ENCODE measurements at places on chromosomes 2 and 18. TPM values are rescaled to one million over a fixed set of nuclear protein-coding genes. Genes with fewer than 3 reads are reported as not detected.
A peak's percentile ranks its signal among the peaks of the same experiment; 100 is the strongest.

DNA sequence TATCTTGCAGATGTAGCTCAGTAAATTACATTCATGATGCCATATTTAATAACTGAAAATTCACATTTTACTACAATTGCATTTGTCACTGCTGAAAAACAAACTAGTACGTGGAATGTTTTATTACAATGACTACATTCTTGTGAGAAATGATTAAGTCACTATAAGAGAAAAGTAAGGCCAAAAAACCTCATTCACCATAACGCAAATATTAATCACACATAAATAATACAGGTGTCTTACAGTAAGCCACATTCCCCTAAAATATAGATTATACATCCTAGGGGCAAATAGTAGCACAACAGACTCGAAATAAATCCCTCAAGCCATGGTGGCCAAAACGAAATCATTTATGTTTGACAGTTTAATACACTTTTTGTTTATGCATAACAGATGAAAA is 460.6 kb downstream of the NR4A2 start:
- H3K27me3 ChIP-seq, result no peaks in the 10 kb centered on the region
- no peaks in the 10 kb centered on the region for H3K36me3 ChIP-seq
- DNase-seq, result no peak
- H3K4me3 ChIP-seq, result no peak overlapping the region
- no peaks in the 10 kb centered on the region for H3K4me1 ChIP-seq
- no peak overlapping the region for H3K27ac ChIP-seq

GRCh38 chr2:2777213-2777612 is 446.1 kb upstream of the MYT1L start:
- H3K27ac ChIP-seq, result no peak overlapping the region
- H3K4me3 ChIP-seq, result no peak overlapping the region
- no peaks in the 10 kb centered on the region for H3K4me1 ChIP-seq
- H3K36me3 ChIP-seq, result no peaks in the 10 kb centered on the region
- no peak for DNase-seq

- H3K36me3 ChIP-seq, result no peaks in the 10 kb centered on the region
- DNase-seq, result no peak
- no peaks in the 10 kb centered on the region for H3K27me3 ChIP-seq
- peaks cover 9% of the 10 kb centered on the region for H3K4me1 ChIP-seq
- no peak overlapping the region for H3K4me3 ChIP-seq
- no peak overlapping the region for H3K27ac ChIP-seq
These were observed 263.2 kb downstream of the EXOC6B start for GRCh38 chr2:72562451-72563153.

GRCh38 chr2:5365871-5366461 is 326.2 kb upstream of the SOX11 start:
- no peak overlapping the region for H3K4me3 ChIP-seq
- peak; percentile 61 for DNase-seq
- no peaks in the 10 kb centered on the region for H3K27me3 ChIP-seq
- H3K27ac ChIP-seq, result no peak overlapping the region
- no peaks in the 10 kb centered on the region for H3K4me1 ChIP-seq

- H3K27ac ChIP-seq, result no peak overlapping the region
- H3K36me3 ChIP-seq, result no peaks in the 10 kb centered on the region
- peaks cover 4% of the 10 kb centered on the region for H3K4me1 ChIP-seq
- DNase-seq, result no peak
These were observed 36.4 kb downstream of the PTGR3 start for GRCh38 chr18:75172299-75173124.

DNA sequence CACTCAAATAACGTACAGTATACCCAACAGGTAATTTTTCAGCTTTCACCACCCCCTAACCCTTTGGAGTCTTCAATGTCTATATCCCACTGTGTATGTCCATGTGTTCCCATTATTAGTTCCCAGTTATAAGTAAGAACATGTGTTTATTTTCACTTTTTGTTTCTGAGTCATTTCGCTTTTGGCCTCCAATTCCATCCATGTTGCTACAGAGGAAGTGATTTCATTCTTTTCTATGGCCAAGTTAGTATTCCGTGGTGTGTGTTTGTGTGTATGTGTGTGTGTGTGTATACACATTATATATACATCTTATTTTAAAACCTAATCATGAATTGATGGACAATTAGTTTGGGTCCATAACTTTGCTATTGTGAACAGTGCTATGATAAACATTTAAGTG is 464.4 kb downstream of the CMPK2 start:
- H3K4me3 ChIP-seq, result no peak overlapping the region
- no peaks in the 10 kb centered on the region for H3K4me1 ChIP-seq
- no peaks in the 10 kb centered on the region for H3K36me3 ChIP-seq
- no peaks in the 10 kb centered on the region for H3K27me3 ChIP-seq
- no peak overlapping the region for H3K27ac ChIP-seq
- DNase-seq, result no peak

- H3K27me3 ChIP-seq, result no peaks in the 10 kb centered on the region
- peaks cover 49% of the 10 kb centered on the region for H3K36me3 ChIP-seq
- H3K27ac ChIP-seq, result peak overlapping the region; percentile 85
- peak; percentile 26 for DNase-seq
- peak overlapping the region; percentile 79 for H3K4me3 ChIP-seq
These were observed 82.7 kb upstream of the POMC start for GRCh38 chr2:25251071-25251421.

DNA sequence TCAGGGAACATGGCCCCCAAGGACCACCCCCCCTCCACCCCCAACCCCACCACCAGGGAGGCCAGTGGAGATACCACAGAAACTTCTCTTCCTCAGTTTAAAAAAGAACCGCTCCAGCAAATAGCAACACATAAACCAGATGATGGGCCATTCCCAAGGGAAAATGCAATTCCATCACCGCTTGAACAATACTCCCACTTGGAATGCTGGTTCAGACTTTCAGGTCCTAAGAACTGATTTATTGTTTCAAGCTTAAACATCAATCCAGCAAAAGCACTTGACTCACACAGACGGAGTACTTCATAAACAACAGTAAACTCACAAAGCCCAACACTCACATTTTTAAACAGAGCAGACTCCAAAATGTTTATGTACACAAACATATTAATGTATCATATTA is 6.9 kb downstream of the HDAC4 start:
- no peaks in the 10 kb centered on the region for H3K27me3 ChIP-seq
- H3K4me1 ChIP-seq, result peaks cover 41% of the 10 kb centered on the region

DNA sequence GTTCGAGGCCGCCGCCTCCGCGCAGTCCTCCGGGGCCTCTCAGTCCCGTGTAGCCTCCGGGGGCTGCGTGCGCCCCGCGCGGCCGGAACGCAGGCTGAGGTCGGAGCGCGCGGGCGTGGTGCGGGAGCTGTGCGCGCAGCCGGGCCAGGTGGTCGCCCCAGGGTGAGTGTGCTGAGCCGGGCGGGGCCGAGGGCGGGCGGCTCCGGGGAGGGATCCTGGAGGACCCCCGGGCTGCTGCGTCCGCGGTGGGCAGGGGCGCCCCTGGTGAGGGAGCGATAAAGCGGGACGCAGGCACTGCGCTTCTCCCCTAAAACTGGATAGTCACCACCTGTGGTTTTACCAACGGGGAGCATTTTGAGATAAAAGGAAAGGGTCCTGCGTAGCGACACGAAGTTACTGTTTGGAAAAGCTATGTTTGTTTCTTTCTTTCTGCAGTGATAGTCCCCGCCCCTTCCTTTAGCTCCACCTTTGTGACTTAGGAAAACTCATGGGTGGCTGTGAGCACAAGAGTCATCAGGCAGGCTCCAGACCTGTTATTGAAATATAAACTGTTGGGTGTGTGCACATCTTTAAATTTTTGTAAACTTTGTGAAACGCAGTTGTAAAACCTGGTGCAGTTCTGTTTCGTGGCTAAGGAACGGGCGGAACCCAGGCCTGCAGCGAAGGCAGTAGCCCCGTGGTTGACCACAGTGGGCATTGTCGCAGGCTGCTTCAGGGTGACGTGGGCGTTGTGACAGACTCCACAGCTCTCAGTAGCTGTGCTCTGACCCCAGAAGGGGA is 687 bp downstream of the CTDP1 start:
- H3K4me1 ChIP-seq, result peaks cover 70% of the 10 kb centered on the region
- peaks cover 51% of the 10 kb centered on the region for H3K36me3 ChIP-seq
- DNase-seq, result peak; percentile 70
- H3K27ac ChIP-seq, result peak overlapping the region; percentile 91
- H3K4me3 ChIP-seq, result peak overlapping the region; percentile 75

GRCh38 chr2:99072551-99072950 is 69.0 kb upstream of the C2orf15 start:
- H3K27ac ChIP-seq, result no peak overlapping the region
- peaks cover 8% of the 10 kb centered on the region for H3K27me3 ChIP-seq
- H3K36me3 ChIP-seq, result no peaks in the 10 kb centered on the region
- H3K4me1 ChIP-seq, result peaks cover 4% of the 10 kb centered on the region
- H3K4me3 ChIP-seq, result no peak overlapping the region

- no peak overlapping the region for H3K4me3 ChIP-seq
- H3K27ac ChIP-seq, result no peak overlapping the region
- no peaks in the 10 kb centered on the region for H3K4me1 ChIP-seq
- H3K27me3 ChIP-seq, result peaks cover 24% of the 10 kb centered on the region
- no peak for DNase-seq
- no peaks in the 10 kb centered on the region for H3K36me3 ChIP-seq
These were observed 215.9 kb downstream of the IRS1 start for GRCh38 chr2:226583715-226584114.

- no peak for DNase-seq
- H3K4me3 ChIP-seq, result no peak overlapping the region
- no peaks in the 10 kb centered on the region for H3K27me3 ChIP-seq
- peaks cover 13% of the 10 kb centered on the region for H3K4me1 ChIP-seq
These were observed 124.8 kb downstream of the PHLPP1 start for GRCh38 chr18:62839874-62840713.

DNA sequence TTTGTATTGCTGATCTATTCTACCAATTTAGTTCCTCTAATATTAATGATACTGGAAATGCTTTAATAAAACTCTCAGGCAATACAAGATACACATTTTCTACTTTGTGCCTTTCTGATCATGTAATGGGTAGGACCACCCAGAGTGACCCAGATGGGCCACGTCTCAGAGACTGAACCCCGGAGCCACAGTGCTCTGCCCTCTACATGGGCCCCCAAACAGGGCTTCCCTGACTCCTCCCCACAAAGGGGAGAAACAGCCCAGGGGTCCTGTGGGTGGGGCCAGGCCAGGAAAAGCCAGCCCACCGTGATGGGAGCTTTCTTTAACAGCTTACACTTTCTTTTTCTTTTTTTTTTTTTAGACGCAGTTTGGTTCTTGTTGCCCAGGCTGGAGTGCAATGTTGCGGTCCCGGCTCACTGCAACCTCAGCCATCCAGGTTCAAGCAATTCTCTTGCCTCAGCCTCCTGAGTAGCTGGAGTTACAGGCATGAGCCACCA is 18.4 kb downstream of the HDAC4 start:
- no peaks in the 10 kb centered on the region for H3K27me3 ChIP-seq
- peaks cover 6% of the 10 kb centered on the region for H3K36me3 ChIP-seq
- H3K4me1 ChIP-seq, result peaks cover 46% of the 10 kb centered on the region
- H3K4me3 ChIP-seq, result no peak overlapping the region
- H3K27ac ChIP-seq, result peak overlapping the region; percentile 48
- no peak for DNase-seq

DNA sequence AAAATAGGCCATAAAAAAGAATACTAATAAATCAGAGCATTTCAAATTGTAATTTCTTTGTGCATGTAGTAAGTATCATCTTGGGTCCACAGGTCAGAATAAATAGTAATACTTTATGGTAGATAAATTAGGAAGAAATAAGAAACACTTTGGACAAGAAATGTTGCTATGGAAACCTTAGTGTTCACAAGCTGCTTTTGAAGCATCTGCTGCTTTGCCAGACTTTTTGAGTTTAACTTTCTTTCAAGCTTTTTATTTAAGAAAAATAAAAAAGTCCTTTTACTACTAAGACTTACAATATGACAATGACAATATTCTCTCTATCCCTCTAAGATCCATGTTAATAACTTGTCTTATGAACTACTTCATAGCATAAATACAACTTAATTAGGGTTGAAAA is 690.7 kb upstream of the FSHR start:
- H3K36me3 ChIP-seq, result no peaks in the 10 kb centered on the region
- no peaks in the 10 kb centered on the region for H3K4me1 ChIP-seq
- no peak for DNase-seq
- peaks cover 2% of the 10 kb centered on the region for H3K27me3 ChIP-seq

GRCh38 chr2:52881606-52882005 is 886.0 kb upstream of the CHAC2 start:
- no peak for DNase-seq
- no peak overlapping the region for H3K4me3 ChIP-seq
- no peaks in the 10 kb centered on the region for H3K4me1 ChIP-seq
- H3K27me3 ChIP-seq, result no peaks in the 10 kb centered on the region
- no peak overlapping the region for H3K27ac ChIP-seq
- no peaks in the 10 kb centered on the region for H3K36me3 ChIP-seq

DNA sequence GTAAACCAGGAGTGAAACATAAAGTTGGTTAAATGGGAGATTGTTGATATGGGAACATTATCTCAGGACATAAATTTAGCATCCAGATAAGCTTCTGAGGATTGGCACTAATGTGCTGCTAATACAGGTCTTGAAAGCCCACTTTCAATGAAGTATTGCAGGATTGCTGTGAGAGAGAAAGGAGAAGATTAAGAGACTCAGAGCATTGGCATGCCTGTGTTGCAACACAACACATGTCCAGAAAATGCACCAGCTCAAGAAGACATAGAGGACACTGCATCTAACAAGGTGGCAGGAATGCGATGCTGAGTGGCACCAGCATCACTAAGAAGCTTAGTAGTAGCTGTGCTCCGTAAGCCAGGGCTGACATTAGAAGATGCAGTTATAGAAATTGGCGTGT is 728.9 kb downstream of the SUCLG1 start:
- no peaks in the 10 kb centered on the region for H3K27me3 ChIP-seq
- no peak overlapping the region for H3K4me3 ChIP-seq
- H3K4me1 ChIP-seq, result no peaks in the 10 kb centered on the region
- no peaks in the 10 kb centered on the region for H3K36me3 ChIP-seq
- no peak for DNase-seq

- no peak overlapping the region for H3K27ac ChIP-seq
- no peak for DNase-seq
- no peak overlapping the region for H3K4me3 ChIP-seq
- no peaks in the 10 kb centered on the region for H3K27me3 ChIP-seq
- peaks cover 43% of the 10 kb centered on the region for H3K36me3 ChIP-seq
These were observed 65.6 kb upstream of the UBXN4 start for GRCh38 chr2:135676031-135676430.

DNA sequence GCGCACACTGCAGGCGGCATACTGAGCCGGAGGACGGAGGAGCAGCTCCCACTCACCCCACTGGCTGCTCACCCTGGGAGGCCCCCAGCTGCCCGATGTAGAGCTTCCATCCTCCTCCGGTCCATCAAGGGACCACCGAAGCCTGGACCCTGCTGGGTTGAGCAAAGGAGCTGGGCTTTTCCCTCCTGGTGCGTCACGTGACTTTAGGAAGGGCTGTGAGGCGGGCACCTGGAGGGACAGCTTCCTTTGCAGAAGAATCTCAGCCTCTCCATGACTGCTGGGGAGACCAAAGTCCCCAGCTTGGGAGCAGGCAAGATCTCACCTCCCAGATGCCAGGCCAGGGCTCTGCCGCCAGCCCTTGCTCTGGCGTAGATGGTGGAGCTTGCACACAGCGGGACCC is 102.7 kb downstream of the TWIST2 start:
- peaks cover 12% of the 10 kb centered on the region for H3K27me3 ChIP-seq
- no peaks in the 10 kb centered on the region for H3K36me3 ChIP-seq
- no peak for DNase-seq
- H3K4me3 ChIP-seq, result no peak overlapping the region
- peaks cover 13% of the 10 kb centered on the region for H3K4me1 ChIP-seq

GRCh38 chr2:224393157-224393872 is 8.6 kb downstream of the FAM124B start:
- no peaks in the 10 kb centered on the region for H3K4me1 ChIP-seq
- H3K36me3 ChIP-seq, result no peaks in the 10 kb centered on the region
- H3K4me3 ChIP-seq, result no peak overlapping the region
- DNase-seq, result no peak

MSH6 gene
- 92.9 TPM for total RNA-seq

UGT1A3 gene
- not detected for total RNA-seq

IL36B gene
- total RNA-seq, result not detected

CYP1B1 gene
- total RNA-seq, result 13.8 TPM

CABLES1 gene
- 2.1 TPM for total RNA-seq

STARD6 gene
- not detected for total RNA-seq

COBLL1 gene
- not detected for total RNA-seq

NABP1 gene
- 48.0 TPM for total RNA-seq

COQ10B gene
- total RNA-seq, result 16.7 TPM

TMEM200C gene
- total RNA-seq, result not detected
